ENCODE measurements at places on chromosomes 6 and 20.

- no peak for DNase-seq
These were observed 17.5 kb upstream of the MOCS1 start for GRCh38 chr6:39951716-39952115.

GRCh38 chr6:6614983-6615349, 26.4 kb downstream of the LY86 start:
- DNase-seq, result no peak

DNA sequence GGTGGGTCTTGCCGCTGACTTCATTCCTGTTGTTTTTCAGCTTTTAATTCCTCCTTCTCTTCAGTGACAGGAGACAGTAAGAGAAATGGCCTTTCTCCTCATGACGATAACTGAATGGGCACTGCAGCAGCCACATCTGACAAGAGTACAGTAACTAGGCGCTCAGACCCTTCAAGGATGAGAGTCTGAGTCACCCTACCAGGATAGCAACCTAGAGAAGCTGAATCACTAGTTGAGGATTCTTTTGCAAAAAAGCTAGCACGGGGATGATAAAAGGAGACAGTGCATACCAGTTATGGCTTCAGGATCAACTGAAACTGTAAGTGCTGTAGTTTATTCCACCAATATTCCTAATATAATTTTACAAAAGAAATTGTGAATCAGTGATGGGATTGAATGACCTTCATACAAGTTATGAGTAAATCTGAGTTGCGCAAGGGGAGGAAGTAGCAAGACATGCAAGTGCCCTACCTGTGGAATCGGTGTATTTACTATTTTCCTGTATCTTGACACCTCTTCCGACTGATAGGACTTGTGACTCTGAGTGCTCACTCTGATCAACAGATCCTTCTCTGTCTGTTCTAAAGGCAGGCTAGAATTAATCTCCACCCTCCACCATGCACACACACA, 161.8 kb upstream of the GRIK2 start:
- DNase-seq, result peak; percentile 8

GRCh38 chr6:400815-401214, 9.3 kb downstream of the IRF4 start:
- no peak for DNase-seq

DNA sequence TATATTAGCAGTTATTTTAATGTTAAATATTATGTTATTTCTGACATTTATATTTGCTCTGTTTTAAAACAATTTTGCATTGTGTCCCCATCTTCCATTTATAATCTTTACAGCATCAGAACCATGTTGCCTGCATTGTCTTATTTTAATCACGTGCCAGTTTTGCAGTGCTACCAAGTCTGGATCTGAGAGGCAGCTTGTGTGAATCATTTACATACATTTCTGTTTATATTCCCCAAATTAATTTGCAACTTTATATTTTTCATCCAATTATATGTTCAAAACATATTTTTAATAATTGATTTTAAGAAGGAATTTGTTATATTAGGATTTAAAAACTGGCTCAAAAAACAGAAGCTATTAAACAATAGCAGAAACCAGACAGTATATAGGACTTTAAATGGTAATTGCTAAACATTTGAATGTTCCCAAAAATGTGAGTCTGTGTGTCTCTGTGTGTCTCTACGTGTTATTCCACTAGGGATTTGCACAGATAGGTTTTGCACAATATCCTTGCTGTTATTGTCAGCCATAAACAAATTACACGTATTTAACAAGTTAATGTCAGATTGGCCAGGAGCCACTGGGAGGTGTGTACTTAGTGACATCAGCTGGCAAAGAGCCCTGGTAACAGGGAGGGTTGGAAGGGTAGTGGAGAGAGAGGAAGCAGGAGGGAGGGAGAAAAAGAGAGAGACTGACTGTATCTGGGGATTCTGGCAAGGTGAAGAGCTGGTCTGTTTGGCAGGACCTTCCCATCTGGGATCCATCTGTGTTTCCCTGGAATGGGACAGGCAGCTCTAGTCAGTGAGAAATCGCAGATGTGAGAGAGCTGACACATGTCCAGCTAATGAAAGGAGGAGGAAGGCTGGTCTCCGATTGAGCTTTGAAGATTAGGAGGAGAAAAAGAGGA, 72.1 kb downstream of the CBFA2T2 start:
- DNase-seq, result peak; percentile 27

- DNase-seq, result peak; percentile 65
These were observed 87.2 kb downstream of the BMP7 start for GRCh38 chr20:57179265-57179664.

DNA sequence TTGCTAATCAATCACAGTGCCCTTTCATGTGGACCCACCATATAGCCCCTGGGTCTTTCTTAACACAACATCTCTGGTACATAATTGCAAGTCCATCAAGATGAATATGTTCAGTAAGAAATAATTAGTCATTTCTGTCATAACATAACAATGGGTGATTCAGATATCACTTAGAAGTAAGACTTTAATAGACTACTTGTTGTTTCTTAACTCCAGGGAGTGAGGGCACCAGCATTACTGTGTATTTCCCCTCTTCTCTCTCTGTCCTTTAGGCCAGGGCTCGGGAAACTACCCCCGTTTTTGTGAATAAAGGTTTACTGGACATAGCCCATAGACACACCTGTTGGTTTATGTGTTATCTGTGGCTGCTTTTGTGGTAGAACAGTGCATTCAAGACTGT, 123.5 kb downstream of the SLC24A3 start:
- no peak for DNase-seq

- peak; percentile 56 for DNase-seq
These were observed 40.6 kb downstream of the ISM1 start for GRCh38 chr20:13261460-13262301.

- DNase-seq, result no peak
These were observed 766.0 kb upstream of the MAP3K7 start for GRCh38 chr6:91352878-91353277.

- DNase-seq, result peak; percentile 80
These were observed 1.3 kb downstream of the HIVEP2 start for GRCh38 chr6:142943711-142944123.

DNA sequence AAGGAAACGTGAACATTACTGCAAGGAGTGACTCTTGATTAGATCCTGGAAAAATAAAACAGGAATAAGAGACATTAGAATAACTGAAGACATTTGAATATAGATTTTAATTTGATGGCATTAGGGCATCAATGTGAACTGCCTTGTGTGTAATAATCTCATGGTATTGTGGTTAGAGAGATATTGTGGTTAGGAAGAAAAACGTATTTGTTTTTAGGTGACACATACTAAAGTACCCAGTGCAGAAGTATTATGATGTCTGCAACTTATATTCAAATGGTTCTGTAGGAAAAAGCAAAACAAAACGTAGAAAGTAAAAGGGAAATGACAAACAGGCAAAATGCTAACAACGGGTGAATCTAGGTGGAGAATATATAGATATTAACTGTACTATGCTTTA, 65.9 kb upstream of the OGFRL1 start:
- no peak for DNase-seq

DNA sequence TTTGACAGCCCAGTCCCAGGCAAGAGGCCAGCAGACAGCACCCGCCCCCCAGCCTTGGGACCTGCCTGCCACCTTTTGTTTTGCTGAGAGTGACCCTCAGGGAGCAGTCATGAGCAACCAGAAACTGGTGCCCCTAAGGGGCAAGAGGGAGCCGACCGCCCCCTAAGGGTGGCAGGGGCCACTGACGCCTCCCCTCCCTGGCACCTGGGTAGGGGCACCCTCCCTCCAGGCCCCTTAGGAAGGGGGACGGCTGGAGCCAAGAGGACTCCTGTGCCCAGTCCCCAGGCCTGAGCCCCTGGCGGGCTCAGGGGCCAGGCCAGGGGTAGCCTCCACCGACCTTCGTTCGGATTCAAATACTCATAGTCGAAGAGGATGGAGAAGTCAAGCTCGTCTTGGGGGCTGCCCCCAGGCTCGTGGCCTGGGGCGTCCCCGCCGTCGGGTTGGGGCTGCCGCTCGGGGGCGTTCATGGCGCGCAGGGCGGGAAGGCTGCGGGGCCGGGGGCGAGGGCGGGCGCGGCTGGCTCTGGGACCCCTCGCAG, 417 bp downstream of the NFATC2 start:
- peak; percentile 78 for DNase-seq

DNA sequence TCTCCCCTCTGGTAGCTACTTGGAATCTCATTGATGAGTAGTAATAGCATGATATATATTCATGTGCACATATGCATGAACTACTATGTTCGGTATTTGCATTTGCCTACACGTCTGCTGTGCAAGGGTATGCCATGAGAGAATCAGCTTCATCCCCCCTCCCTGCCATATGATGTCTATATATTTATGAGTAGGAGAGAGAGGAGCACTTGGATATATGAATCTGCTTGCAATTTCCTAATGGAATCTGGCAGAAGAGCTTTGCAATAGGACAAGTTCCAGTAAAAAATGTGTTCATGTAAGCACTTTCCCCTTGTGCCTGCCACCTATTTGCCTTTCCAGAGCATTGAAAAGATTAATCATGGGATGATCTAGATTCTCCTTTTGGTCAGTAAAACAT, 76.2 kb upstream of the BACH2 start:
- DNase-seq, result no peak

DNA sequence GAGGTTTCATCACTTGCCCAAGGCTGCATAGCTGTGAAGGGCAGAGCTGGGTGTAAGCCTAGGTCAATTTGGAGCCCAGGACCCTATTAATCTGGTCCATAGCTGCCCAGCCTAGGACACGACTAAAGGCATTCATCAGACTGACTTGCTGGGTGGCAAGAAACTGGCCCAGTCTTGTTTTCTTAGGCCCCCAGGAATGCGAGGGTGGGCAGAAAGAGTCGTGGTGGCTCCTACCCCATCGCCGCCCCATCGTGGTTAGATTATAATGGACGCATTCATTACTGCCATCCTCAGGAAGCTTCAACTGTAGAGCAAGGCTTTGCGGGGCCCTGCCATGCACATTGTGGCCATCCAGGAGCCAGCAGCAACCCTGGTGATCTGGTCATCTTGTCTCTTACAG, 16.1 kb downstream of the DYNLRB1 start:
- no peak for DNase-seq

DNA sequence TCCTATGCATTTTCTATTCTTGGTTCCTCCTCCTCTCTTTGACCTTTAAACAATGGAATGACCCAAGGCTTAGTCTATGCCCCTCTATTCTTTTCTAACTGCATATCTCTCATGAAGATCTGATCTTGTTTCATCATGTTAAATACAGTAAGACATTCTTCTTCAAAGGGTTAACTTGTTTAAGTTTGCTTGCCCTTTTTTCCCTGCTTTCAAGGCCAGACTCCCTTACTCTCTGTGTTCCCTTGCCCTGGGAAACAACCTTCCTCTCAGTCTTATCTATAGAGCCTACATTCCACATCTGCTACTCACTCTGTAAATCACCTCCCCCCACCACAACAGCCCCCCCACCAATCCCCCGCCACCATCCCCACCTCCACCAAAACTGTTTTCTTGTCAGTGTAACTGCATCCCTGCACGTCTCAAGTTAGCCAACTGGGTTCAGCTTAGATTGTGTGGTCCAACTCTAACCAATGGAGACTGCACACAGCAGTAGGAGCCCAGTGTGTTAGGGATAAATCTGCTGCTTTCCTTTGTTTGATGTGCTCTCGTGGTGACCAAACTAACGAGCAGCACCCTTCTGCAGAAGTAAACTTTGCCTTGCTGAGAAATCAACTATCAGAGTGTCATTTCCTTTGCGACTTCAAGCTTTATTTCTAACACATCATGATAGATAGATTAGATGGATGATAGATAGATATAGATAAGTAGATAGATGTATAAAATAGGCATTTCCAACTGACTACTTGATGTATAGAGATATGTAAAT, 12.6 kb downstream of the SPTLC3 start:
- no peak for DNase-seq

All from NB4 (cell line).